ENCODE measurements at places on chromosomes 7 and 10.
A peak's percentile ranks its signal among the peaks of the same experiment; 100 is the strongest.

DNA sequence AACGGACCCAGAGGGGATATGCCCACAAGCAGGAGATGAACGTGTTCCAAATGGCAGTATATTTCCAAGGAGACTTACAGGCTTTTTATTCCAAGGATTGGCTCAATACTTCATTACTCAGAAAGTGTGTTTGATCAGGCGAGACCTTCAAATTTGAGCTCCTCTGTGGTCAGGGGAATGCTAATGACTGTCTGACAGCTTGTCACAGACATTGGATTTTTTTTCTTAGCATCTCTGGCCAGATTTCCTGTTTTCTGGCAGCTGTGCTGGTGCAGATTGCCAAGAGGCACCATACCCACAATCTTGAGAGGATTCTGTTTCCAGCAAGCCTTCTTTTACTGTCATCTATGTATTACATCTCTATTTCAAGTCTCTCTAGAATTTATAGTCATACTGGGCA lies 93.8 kb downstream of the C1GALT1 start:
- DNase-seq, result no peak

DNA sequence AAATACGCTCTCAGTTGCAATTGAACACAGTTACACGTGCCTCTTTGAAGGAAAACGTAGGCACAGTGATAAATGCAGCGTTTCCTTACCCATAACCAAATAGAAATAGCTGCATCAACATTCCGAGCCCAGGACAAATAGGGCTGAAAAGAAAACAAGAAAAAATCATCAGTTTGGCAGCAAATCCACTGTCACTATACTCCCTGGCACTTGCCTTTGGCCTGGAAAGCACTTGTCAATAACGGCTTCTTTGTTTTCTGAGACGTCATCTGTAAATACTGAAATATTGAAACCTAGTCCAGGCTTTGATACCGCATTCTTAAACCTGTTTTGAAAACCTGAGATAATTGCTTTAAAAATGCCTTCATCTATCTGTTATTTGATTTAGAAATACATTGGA lies 167.2 kb upstream of the AKR1E2 start:
- no peak for DNase-seq

GRCh38 chr7:22921386-22922086 lies 92.4 kb downstream of the HYCC1 start:
- no peak for DNase-seq

DNA sequence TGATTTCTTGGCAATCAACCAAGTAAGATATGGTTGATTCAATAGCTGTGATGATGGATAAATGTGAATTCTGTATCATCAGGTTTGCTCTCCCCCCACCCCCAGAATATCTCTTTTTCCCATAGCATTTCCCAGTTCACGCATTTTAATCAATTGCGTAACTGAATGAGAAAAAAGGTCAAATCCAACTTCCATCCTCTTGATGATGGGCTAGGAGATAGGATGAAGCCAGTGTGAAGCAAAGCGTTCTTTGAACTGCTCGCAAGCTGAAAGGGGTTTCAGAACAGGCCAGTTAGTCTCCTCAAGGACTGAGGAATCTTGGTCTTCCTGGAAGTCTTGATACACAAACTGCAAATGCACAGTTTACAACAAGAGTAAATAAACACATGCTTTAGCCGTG lies 94.5 kb upstream of the ARMC3 start:
- DNase-seq, result no peak

DNA sequence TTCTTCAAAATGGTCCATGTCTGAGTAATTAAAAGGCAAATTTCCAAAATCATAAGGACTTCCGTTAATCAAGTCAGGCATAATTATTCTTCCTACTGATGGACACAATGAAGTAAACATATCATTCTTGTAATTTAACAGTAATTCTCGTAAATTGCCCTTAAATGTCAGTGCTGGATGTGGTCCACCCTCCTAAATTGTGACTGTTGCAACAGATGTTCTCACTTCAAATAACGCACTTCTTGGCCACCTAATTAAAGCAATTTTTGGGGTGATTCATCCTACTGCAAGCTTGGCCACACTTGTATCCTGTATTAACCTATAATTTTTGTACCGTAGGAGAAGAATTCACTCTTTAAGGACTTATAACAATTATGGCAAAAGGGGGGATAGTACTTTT lies 1.9 kb downstream of the COL1A2 start:
- DNase-seq, result no peak

- no peak for DNase-seq
Measured at GRCh38 chr7:138727336-138728099, 26.4 kb upstream of the SVOPL start.

GRCh38 chr7:64516451-64516850 lies 46.4 kb downstream of the ZNF680 start:
- DNase-seq, result no peak

GRCh38 chr10:69086001-69086509 lies 1.8 kb upstream of the SRGN start:
- no peak for DNase-seq

- DNase-seq, result no peak
Measured at GRCh38 chr7:33979807-33980355, 74.5 kb downstream of the BMPER start.

DNA sequence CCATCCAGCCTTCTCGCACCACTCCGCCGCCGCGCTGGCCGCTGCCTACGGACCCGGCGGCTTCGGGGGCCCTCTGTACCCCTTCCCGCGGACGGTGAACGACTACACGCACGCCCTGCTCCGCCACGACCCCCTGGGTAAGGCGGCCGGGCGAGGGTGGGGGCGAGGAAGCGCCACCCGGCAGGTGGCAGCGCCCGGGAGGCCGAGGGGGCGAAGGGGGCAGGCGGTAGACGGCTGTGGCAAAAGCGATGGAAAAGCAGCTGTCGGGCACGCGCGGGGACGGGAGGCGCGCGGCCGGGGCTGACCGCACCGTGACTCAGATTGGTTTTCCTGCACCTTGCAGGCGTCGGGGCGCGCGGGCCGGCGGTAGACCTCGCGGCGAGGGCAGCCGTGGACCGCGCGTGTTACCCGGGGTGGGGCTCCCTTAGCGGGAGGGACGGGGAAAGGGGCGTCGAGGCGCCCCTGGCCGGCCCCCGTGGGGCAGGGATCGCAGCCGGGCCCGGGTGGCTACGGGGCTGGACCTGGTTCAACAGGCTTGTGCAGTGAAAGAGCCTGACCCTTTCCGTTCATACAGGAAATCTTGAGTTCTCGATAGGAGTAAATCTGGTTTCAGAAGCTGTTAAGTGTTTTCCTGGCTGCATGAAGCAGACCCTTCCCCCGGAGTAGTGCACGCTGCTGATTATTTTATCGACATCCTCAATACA lies 608 bp downstream of the HHEX start:
- no peak for DNase-seq

DNA sequence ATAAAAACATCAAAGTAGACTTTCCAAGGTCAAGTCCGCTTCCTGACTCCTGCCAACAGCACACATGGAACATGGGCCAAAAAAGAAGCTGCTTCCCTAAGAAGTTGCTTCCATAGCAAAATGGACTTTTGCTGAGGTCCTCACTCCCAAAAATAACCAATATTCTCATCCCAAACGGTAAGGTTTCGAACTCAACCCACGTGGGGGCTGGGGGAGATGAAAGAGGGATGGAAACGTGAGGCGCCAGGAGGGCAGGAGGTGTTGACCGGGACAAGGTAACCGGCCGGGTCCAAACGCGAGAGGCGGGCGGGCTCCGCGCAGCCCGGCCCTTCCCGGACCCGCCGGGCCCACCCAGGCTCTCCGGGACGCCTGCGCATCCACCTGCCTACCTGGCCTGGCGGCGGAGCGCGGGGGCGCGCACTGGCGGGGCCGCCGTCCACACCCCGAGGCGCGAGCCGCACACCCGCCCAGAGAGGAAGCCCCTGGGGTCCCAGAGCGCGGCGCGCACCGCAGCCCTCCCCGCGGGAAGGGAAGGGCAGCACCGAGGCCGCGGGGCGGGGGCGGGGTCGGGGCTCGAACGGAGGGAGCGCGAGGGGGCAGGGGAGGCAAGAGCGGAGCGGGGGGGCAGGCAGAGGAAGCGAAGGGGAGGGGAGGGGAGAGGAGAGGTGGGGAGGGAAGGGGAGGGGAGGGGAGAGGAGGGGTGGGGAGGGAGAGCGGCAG lies 742 bp downstream of the LMBR1 start:
- DNase-seq, result peak; percentile 52

GRCh38 chr10:70197235-70197945 lies 27.1 kb upstream of the SAR1A start:
- DNase-seq, result peak; percentile 81

DNA sequence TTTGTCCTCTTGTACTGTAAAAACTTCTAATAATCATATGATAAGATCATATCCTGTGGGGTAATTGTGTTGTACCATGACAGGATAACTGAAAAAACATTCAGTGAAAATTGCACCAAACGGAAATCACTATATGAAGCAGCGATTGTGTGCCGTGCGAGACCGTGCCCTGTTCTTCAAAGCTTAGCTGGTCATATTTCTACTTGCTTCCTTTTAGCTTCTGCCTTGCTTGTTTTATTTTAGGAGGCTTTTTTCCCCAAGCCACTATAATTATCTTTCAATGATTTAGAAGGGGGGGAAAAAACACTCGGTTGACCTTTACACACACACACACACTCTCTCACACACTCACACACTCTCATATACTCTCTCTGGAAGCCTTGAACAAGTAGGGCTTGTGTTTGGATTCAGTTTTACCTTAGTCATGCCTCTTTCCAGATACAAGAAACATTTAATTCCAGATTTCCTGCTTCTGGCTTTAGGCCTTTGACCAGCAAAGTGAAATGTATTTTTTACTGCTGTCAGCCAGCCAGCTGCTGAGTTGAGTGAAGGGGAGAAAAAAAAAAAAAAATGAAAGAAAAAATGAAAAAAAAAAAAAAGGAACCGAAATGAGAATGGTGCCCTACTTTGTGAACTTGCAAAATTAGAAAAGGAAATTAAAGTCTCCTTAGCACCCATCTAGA lies 181.4 kb downstream of the ARID5B start:
- peak; percentile 82 for DNase-seq

DNA sequence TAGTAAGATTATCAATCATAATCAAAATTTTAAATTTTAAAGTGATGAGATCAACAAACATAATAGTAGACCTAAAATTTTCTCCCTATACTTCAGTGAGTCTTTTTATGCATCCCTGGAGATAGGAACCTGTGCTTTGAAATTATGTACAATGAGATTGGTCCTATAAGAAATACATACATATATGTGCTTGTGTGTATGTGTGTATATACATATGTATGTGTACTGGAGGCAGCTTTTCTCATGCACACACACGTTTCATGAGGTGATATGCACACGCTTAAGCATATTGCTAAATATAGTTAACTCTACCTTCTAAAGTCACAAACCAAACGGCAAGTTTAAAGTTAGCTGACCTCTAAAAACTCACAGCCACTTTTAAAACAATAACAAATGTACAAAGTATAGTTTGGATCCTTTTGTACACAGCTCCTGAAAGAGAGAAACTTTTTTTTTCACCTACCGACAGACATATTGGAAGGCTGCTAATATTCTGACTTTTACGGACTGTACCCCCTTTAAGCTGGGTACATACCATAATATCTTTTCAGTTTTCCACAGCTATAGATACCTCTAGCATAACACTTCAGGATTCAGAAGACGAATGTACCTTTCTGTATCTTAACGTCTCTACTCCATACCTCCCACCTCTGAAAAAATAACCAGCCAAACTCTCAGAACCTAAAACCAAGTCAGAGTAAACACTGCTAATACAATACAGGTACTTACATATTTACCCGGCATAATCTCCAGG lies 3.3 kb downstream of the ITGB1 start:
- no peak for DNase-seq

GRCh38 chr7:141974831-141975230 lies 1.3 kb upstream of the TAS2R38 start:
- no peak for DNase-seq

GRCh38 chr10:102382871-102383270 lies 12.6 kb upstream of the NFKB2 start:
- no peak for DNase-seq

- DNase-seq, result no peak
Measured at GRCh38 chr7:2608921-2609411, 22.8 kb upstream of the TTYH3 start.

DNA sequence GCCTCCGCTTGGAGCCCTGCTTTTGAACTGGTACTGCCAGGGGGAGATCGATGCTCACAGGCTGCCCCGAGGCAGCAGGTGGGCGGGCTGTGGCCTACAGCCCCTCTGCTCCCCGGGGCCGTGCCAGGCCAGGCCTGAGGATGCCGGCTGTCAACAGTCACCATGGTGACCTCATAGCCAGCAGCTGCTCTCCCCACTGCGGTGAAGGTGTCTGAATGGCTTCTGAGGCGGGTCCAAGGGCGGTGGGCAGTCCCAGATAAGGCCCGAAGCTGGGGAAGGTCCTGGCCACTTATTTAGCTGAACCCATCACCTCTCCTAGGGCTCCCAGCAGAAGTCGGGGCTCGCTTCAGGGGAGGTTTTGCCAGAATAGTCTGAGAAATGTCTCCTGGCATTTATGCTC lies 179.3 kb downstream of the ARHGAP12 start:
- no peak for DNase-seq

- peak; percentile 22 for DNase-seq
Measured at GRCh38 chr10:70656489-70656888, 15.8 kb upstream of the ADAMTS14 start.

- DNase-seq, result no peak
Measured at GRCh38 chr10:126011995-126012394, 115.6 kb downstream of the FANK1 start.

GRCh38 chr7:70502117-70502863 lies 629.7 kb upstream of the GALNT17 start:
- DNase-seq, result no peak

GRCh38 chr10:61797304-61798153 lies 104.0 kb upstream of the ARID5B start:
- DNase-seq, result no peak

DNA sequence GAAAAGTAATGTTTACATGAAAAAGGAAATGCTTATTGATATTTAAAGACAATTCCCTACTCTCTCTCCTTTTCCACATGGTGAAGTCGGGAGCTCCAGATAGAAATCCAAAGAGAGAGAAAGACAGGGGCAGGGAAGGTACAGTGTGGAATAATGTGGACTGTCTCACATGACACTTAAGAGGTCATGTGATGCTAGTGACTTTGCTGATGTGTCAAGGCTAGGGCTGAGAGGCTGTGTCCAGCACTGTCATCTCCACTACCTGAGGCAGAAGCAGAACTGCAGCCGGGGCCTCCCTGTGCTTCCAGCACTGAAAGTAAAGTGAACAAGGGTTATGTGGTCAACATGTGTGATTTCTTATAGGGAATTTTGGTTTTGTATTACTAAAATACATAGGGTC lies 26.0 kb downstream of the NRG3 start:
- no peak for DNase-seq

DNA sequence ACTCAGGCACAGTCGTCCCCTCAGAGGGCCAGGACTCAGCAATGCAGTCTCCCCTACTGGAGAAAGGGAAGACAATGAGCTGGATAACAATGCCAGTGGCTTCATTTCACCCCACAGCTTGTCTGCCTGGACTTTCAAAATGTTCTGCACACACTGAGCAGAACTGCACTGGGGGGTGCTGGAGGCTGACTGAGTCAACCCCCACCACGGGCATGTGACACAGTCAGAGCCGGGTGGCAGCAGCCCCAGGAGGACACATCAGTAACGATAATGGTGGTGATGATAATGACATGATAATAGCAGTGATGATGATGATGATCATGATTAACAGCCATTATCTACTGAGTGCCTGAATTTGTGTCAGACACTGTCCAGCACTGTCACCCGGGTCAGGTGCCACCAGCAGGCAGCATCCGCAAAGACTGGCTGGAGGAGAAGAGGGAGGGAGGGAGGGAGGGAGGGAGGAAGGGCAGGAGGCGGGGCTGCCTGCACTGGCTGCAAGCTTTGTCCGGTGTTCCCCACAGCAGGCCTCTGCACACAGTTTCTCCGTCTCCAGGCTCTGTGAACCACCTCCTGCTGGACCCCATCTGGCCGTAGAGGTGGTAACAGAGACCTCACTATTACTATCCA lies 67.4 kb downstream of the PLXNA4 start:
- DNase-seq, result no peak

Data from Jurkat, Clone E6-1 (cell line).